ENCODE measurements at places on chromosomes 2 and 18. TPM values are rescaled to one million over a fixed set of nuclear protein-coding genes. Genes with fewer than 3 reads are reported as not detected.

DSG2 gene
- total RNA-seq = 1.3 TPM

CUL3 gene
- total RNA-seq = 46.5 TPM

ACMSD gene
- total RNA-seq = not detected

TFCP2L1 gene
- not detected for total RNA-seq

PRSS56 gene
- total RNA-seq = not detected

C2orf80 gene
- total RNA-seq = not detected

All from mammary microvascular endothelial cell (primary cell).